ENCODE measurements at places on chromosomes 1 and 21. TPM values are rescaled to one million over a fixed set of nuclear protein-coding genes. Genes with fewer than 3 reads are reported as not detected.
A peak's percentile ranks its signal among the peaks of the same experiment; 100 is the strongest.

DNA sequence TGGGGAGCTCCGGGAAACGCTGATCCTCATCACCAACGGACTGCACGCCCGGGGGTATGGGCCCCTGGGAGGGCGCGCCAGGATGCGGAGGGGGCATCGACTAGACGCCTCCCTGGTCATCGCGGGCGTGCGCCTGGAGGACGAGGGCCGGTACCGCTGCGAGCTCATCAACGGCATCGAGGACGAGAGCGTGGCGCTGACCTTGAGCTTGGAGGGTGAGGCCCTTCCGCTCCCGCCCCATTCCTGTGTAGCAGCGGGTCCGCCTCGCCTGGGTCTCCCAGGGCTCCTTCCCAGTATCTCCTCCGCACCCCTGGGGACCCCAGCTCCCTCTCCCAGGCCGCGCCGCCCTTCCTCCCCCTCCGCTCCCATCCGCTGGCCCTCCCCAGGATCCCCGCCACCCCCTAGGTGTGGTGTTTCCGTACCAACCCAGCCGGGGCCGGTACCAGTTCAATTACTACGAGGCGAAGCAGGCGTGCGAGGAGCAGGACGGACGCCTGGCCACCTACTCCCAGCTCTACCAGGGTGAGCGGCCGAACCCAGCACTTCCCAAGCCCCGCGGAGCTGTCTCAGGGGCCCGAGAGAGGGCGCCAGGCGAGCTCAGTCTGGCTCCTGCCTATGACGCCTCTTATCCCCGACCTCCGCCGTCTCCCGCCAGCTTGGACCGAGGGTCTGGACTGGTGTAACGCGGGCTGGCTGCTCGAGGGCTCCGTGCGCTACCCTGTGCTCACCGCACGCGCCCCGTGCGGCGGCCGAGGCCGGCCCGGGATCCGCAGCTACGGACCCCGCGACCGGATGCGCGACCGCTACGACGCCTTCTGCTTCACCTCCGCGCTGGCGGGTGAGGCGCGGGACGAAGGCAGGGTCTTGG lies 5.0 kb downstream of the HAPLN2 start:
- peak; percentile 86 for DNase-seq

DNA sequence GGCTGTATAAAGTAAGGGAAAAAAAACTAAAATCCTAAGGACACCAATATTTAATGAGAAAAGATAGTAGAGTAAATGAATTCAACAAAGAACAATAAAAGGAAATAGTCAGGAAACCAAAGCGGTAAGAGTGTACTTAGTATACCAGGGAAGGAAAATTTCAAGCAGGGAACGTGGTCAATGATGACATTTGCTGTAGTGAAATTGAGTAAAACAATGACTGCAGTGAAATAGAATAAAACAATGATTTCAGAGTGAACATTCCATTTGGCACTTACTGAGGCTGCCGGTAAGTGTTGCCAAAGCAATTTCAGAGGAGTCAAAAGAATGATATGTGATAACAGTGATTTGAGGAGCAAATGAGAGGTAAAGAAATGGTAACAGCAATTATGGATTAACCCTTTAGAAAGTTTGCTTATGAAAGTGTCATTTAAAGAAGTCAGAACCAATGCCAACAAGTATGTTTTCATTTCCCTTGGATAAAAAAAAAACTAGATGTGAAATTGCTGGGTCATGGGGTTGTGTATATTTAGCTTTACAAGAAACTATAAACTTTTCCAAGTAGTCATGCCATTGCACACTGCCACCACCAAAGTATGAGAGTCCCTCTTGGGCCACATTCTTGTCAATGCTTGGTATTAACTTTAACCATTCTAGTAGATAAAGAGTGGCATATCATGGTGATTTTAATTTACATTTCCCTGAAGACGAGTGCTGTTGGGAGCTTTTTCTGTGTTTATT lies 50.5 kb downstream of the VCAM1 start:
- DNase-seq: no peak

GRCh38 chr1:211613108-211613947 lies 34.4 kb upstream of the SLC30A1 start:
- DNase-seq: no peak

DNA sequence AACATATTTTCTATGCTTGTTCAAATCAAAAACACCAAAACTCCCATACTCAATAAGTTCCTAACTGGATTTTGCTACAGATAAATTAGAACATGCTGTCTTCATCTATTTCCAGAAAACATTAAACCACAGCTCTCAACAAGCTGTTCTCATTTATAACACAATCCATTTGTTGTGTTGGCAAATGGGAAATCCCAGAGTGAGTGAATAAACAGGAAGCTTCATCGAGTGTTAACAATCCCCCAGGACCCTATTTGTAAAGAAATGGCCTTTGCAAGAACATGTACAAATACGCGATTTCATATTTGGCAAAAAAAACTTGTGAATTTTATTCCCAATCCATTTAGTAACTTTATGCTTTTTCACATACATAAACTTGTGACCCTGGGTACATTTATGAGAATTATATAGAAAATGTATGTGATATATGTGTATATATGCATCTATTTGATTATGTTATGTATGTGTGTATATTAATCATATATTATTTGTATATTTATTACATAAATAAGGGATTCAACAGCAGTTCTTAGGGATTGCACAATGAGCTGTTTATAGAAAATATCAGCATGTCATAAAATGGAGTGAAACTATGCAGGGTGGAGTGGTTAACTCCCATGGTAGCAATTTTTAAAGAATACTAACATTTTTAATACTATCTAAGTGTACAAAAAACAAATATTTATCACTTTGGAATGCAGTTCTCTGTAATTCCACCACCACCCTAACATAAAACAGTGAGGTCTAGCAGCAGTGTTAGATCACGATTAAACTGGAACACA lies 160.0 kb downstream of the NEGR1 start:
- DNase-seq: no peak

- peak; percentile 88 for DNase-seq
These were observed at the start of gene ANKRD45 for GRCh38 chr1:173669491-173669941. ANKRD45 (minus strand) TSS chr1:173669851; CDS start chr1:173659418, 10,433 bp downstream.

DNA sequence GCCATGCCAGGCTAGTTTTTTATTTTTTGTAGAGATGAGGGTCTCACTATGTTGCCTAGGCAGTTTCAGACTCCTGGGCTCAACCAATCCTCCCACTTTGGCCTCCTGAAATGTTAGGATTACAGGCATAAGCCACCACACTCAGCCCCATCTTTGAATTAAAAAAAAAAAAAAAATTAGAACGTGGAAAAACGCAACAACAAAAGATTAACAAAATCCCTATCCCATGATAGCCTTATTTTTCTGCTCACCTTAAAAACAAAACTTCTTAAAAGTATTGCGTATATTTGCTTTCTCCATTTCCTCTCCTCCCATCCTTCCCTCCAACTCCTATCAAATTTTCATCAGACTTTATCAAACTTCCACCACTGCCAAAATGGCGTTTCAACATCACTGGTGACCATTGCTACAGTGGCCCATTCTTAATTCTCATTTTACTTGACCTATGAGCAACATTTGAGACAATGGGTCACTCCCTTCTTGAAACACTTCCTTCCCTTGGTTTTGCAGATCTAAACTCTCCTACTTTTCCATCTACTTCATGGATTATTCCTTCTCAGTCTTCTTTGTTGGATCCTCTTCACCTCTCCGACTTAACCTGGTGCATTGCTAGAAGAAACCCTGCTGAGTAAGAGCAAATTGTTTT lies 579 bp upstream of the ZNF684 start:
- DNase-seq: no peak

DNA sequence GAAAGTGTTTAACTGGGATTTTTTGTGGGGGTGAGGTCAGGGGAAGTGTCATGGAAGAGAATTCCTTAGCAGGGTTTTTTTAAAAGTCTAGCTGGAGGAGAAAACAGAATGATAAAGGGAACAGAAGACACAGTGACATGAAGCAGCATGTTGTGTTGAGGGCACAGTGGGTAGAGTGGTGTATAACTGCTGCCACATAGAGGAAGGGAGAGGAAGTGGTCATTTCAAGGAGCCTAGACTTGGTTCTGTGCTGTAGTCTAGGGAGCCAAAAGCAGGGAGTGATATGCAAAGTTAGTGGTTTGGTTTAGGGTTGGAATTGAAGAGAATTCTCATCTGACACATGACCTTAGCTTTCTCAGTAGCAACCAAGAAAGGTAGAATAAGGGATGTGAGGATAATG lies 10.2 kb downstream of the EEIG2 start:
- DNase-seq: peak; percentile 36

- DNase-seq: no peak
These were observed 449.0 kb upstream of the RGS18 start for GRCh38 chr1:191709215-191709614.

DNA sequence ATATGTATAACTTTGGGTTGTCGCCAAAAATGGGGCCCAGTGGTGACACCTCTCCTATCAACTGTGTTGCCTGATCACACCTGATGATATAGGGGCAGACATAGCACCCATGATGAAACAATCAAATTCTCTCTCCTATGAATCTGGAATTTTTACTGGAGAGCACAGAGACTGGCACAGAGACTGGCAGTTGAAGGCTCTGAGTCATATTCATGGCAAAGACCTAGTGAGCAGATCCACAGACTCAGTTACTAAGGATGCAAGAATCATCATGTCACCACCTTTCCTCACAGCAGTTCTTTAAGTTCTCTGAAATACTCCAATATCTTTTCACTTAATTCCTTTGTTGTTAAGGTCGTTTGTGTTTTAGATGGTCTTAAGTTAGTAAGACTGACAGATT lies 60.0 kb downstream of the APCS start:
- no peak for DNase-seq

DNA sequence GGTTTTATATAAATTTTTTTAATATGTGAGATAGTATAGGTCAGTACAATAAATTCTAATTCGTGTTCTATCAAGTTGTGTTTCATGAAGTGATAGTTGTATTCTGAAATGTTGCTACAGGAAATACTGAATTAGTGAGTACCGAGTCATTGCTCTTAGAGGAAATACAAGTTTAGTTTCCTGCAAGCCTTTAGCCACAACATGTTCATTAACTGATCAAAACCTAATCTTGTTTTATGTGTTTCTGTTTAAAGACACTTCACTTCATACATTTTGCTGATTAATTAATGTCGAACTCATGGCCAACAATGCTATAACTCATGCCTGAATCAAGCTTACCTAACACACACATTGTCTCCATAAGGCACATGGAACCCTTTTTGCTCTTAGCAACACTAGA lies 43.6 kb downstream of the LRRC7 start:
- no peak for DNase-seq

DNA sequence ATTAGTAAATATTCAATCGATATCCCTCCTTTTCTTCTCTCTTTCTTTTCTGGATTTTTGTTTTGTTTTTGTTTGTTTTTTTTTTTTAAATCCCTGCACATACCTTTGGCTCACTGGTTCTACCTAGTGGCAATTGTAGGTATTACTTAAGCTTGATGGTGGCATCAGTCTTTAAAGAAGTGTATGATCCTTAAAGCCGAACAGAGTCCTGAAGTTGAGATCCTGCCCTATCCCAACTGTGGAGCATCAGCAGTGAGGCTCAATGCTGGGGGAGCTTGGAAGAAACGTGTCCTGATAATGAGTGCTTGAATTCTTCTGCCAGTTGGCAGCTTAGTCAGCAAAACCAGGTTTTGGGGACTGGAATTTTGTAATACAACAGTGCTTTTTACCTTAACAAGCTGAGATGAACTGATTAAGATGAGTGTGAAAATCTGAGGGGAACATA lies 60.8 kb downstream of the FASLG start:
- DNase-seq: no peak

GRCh38 chr1:89382479-89382878 lies 18.6 kb downstream of the GBP6 start:
- DNase-seq: no peak

GRCh38 chr1:86114816-86115400 lies 41.7 kb downstream of the COL24A1 start:
- no peak for DNase-seq

GRCh38 chr1:150906329-150906728 lies 19.4 kb downstream of the CTXND2 start:
- no peak for DNase-seq

DNA sequence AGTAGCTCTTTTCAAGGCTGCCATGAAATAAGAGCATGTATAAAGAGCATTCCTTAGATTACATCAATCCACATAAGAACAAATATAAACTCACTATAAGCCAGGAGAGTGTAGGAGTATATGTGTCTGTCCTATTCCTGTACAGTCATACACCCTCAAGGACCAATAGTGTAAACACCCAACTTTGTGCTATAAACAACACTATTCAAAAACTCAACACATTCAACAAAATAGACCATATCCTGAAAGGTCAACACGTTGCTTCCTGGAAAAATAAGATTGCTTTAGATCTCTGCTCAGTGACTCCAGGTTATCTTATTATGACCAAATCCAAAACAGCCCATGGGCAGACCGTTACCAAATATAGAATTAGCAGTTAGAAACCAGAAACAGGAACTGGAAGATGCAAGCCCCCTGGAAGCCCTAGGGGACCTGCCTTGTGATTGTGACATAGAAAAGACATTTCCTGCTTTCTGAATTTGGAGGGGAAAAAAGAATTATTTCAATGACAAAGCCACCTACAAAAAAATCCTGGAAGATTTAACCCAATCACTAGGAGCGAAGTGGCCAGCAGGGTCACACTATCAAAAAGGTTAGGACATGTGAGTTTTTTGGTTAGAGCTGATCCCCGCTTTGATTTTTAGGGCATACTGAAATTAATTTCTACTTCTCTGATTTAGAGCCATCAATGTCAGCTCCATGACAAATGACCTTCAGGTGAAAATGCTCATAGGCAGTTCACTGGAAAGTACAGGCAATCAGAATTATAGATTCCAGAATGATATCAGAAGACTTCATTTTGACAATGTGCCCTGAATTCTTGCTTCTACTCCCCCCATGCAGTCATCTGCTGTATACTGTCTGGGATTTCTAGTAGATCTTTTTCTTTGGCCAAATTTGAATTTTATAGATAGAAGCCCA lies 59.9 kb downstream of the LRRC8C start:
- DNase-seq: no peak

- DNase-seq: no peak
These were observed 82.8 kb downstream of the AXDND1 start for GRCh38 chr1:179448437-179449149.

- DNase-seq: no peak
These were observed 5.9 kb downstream of the URB2 start for GRCh38 chr1:229631966-229632365.

DNA sequence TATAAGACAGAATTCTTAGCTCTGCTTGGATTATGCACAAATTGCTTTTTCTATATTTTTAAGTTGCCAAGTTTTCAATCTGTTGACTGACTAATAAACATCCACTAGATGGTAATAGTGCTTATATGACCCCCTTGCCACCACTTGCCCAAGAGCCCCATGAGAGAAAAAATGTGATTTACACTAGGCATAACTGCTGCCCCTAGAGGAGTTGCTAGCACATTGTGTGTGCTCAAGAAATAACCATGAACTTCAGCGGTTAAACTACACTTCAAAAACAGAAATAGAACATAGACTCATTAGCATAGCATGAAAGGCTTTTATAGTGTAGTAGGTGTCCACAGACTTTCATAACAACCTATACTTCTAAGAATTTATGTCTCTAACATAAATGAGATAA lies 61.4 kb downstream of the BRINP3 start:
- no peak for DNase-seq

GRCh38 chr1:4678066-4678717 lies 23.8 kb downstream of the AJAP1 start:
- DNase-seq: no peak

CHI3L1 gene
- not detected for total RNA-seq

RGS16 gene
- 6.9 TPM for total RNA-seq

FMN2 gene
- total RNA-seq: 0.61 TPM

SYCP1 gene
- total RNA-seq: not detected

CDA gene
- 6.5 TPM for total RNA-seq

CLCA4 gene
- not detected for total RNA-seq

MAP3K7CL gene
- not detected for total RNA-seq

OLIG2 gene
- total RNA-seq: 2.0 TPM

S100A14 gene
- 0.63 TPM for total RNA-seq

LRRC71 gene
- total RNA-seq: not detected

CASQ2 gene
- not detected for total RNA-seq

ZMYND12 gene
- total RNA-seq: 0.42 TPM

PLA2G2A gene
- total RNA-seq: 7.1 TPM

RGS4 gene
- total RNA-seq: not detected

Data from H9 (cell line).